ENCODE measurements at places on chromosomes 4 and X. TPM values are rescaled to one million over a fixed set of nuclear protein-coding genes. Genes with fewer than 3 reads are reported as not detected.

Gene NUDT9
- 26.6 TPM for total RNA-seq

GRCh38 chrX:47646636-47647035 lies 3.7 kb downstream of the ELK1 start:
- DNase-seq, result no peak

DNA sequence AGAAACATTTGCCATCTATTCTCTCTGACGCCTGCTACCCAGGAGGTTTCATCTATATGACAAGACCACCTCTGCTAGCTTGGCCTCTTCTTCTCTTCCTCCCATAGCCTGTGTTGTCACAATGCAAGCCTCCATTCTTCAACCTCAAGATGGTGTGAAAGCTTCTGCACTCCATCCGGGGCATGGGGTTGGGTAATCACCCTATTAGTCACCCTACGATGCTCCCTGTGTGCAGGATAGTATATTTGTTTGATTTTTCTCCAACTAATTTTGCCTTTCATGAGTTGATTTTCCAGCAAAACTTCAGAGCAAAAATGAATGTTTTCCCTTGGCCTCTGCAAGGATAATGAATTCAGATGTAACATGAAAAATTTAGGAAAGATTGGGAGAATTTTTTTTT lies 128.0 kb upstream of the STS start:
- no peak for DNase-seq

Gene TMEM35A
- total RNA-seq, result 0.41 TPM

GRCh38 chr4:8708401-8709021 lies 115.9 kb downstream of the CPZ start:
- DNase-seq, result no peak

Gene AGTR2
- 0.33 TPM for total RNA-seq

Gene GIMD1
- not detected for total RNA-seq

Gene FAM241A
- total RNA-seq, result 1.6 TPM

DNA sequence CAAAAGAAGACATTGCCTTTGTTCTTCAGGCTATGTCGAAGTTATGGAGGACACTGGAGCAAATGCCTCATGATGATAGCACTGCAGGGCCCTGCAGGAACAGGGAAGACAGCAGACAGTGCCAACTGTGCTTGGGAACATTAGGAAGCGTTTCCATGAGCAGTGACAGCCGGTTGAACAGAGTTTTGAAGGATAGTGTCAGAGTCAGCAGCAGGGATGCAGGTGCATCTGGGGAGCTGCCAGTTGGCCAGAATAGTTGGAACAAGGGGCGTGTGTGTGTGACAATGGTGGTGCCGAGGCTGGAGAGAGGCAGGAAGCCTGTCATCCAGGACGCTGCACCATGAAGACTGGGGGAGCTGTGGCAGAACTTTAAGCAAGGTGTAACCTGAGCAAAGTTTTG lies 88.6 kb downstream of the SHROOM3 start:
- no peak for DNase-seq

GRCh38 chr4:3469386-3470243 lies 6.5 kb downstream of the DOK7 start:
- DNase-seq, result no peak

DNA sequence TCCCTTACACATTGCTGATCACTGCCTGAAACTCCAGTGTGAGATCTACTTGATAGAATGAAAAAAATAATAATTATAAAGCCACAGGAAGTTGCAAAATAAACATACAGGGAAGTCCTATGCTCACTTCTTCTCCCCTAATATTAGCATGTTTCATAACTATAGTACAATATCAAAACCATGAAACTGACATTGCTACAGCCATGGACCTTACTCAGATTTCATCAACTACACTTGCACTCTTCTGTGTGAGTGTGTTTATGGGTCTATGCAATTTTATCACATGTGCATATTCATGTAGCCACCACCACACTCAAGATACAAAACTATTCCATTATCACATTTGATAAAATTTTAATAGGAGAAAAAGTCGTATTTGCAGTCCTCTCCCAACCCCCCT lies 57.3 kb downstream of the SPINK2 start:
- DNase-seq, result no peak

DNA sequence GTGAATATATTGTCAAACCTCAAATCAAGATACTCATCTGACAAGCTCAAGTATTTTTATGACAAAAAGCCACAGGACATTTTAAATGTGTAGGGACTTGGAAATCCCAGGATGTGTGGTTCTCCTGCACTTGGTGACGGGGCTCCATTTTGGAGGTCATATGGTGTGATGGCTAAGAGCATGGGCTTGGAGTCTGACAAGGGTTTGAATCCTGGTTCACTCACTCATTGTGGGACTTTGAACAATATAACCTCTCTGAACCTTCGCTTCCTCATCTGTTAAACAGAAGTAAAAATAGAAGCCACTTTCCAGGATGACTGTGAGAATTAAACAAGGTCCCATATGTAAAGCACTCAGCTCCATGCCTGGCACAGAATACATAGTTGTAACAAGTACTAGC lies 99.6 kb downstream of the SMIM20 start:
- DNase-seq, result no peak

- no peak for DNase-seq
Observed at GRCh38 chrX:37545066-37545465, 26.4 kb upstream of the LANCL3 start.

DNA sequence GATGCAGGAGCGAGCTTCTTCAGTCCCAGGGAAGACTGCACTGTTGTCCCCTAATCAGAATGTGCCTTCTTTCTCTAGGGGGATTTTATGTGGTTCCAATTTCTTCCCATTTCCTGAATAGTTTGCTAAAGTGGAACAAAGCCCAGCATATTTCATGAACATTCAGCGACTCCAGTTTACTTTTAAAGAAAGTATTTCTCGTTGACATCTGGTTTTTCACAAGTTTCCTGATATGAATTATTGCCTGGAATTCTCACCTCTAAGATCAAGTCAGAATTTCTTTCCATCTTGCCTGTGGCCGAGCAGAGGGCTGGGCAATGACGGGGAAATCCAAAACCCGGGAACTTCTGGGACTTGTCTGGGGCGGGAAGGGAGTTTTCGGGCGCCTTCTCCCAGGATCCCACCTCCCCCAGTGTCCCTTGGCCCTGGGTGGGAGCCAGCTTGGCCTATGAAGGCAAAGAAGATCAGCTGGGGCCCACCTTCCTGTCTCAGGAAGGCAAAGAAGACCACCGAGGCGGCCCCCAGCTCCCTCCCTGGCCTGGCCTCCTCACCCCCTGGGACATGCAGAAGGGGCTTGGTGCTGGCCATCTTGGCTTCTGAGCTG lies 15.4 kb downstream of the SORCS2 start:
- no peak for DNase-seq

Gene ARX
- not detected for total RNA-seq

- no peak for DNase-seq
Observed at GRCh38 chr4:16707874-16708273, 190.6 kb downstream of the LDB2 start.

Gene DCK
- total RNA-seq, result 16.1 TPM

Gene RTL9
- under 0.01 TPM for total RNA-seq

Gene TXK
- total RNA-seq, result 0.67 TPM

GRCh38 chr4:183094393-183095198 lies 4.5 kb upstream of the WWC2 start:
- no peak for DNase-seq

Gene SH3RF1
- total RNA-seq, result 25.6 TPM

DNA sequence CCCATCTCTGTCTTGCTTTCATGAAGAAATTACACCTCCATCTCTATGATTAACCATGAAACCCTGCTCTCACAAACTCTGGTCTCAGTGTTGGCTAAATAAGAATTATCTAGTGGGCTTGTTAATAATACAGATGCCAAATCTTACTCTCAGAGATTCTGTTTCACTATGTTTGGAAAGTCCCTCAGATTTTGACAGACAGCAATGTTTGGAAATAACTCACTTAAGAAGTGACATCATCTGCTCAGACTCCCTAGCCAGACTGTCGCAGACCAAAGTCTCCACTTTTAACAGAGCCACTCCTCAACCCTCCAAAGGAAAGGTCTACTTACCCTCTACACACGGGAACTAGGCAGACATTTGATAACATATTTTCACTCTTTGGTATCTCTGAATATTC lies 328.5 kb upstream of the FGF16 start:
- DNase-seq, result no peak

GRCh38 chrX:101977106-101977505 lies 45.3 kb upstream of the ZMAT1 start:
- DNase-seq, result no peak

Gene PLAC8
- total RNA-seq, result 0.21 TPM

Gene MID1
- total RNA-seq, result 13.5 TPM

Gene FNIP2
- total RNA-seq, result 44.2 TPM

GRCh38 chr4:75005727-75006126 lies 72.8 kb downstream of the PARM1 start:
- no peak for DNase-seq

Gene PAGE2
- total RNA-seq, result not detected

Gene LIMCH1
- total RNA-seq, result 3.4 TPM

GRCh38 chrX:19625612-19626011 lies 110.3 kb upstream of the MAP3K15 start:
- no peak for DNase-seq

Gene SMR3B
- not detected for total RNA-seq

Gene LARP1B
- total RNA-seq, result 24.2 TPM

Gene FAT1
- total RNA-seq, result 359 TPM

Gene MAGEA2
- total RNA-seq, result not detected

DNA sequence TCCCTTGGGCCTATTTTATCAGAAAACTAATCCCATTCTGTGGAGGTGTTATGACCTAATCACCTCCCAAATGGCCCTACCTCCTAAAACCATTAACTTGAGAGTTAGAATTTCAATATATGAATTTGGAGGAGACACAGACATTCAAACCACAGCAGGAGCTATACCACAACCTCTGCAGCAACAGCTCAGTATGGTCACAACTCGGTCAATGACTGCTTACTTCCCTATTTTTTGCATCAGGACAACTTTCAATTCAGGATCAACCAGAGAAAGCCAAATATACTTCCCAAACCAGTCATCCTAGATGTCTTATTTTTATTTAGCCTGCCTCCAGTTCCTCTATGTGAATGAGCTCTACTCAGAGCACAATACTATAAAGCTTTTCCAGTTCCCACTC lies 11.3 kb upstream of the SMARCA5 start:
- no peak for DNase-seq

DNA sequence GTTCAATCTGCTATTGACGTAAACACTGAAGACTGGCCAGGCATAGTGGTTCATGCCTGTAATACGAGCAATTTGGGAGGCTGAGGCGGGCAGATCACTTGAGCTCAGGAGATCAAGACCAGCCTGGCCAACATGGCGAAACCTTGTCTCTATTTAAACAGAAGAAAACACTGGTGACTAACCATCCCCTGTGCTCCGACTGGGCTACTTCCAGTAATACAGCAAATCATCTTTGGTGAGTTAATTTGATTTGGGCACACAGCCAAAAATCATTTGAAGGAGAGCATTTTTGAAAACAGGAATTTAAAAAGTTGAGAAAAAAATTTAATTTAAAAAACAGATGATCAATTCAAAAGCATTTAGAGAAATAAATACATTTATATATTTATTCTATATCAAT lies 52.0 kb downstream of the SEC24D start:
- DNase-seq, result no peak

DNA sequence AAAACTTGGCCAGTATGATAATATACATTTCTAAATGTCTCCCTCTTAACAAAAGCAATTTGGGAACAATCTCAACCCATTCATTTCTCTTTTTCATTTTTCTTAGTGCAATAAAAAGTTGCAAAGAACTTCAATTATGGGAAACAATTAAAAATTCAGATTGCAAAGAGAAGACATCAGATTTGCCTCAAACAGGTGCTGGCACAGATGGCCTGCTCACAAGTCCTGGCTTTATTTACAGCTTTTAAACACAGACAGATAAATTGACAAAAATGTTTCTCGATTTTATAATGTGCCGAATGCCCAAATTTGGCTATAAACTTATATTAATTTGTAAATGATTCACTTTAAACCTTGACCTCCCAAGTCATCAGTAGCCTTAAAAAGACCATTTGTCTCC lies 28.7 kb downstream of the SLC4A4 start:
- DNase-seq, result no peak

- DNase-seq, result peak; percentile 72
Observed at GRCh38 chr4:40840985-40841571, 91.3 kb downstream of the NSUN7 start.

Gene TBC1D19
- 17.2 TPM for total RNA-seq

GRCh38 chrX:66074920-66075879 lies 35.3 kb upstream of the VSIG4 start:
- no peak for DNase-seq

GRCh38 chrX:47247206-47247998 lies 14.6 kb downstream of the USP11 start:
- no peak for DNase-seq

DNA sequence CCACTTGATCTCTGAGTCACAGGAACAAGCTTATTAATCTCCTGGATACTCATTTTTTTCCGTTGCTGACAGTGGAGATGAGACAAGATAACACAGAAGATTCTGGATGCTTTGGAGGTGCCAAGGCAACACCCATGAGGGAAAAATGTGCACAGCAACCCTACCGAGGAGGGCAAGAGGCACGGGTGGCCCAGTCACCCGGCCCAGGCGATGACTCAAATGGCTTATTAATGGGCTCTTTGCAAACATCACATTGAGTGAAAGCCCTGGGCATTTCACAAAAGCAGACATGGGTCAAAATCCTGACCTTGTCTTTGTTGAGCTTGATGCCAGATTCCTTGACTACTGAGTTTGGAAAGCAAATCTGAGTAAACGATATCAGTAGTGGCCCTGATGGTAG lies 315.1 kb downstream of the STK32B start:
- no peak for DNase-seq

DNA sequence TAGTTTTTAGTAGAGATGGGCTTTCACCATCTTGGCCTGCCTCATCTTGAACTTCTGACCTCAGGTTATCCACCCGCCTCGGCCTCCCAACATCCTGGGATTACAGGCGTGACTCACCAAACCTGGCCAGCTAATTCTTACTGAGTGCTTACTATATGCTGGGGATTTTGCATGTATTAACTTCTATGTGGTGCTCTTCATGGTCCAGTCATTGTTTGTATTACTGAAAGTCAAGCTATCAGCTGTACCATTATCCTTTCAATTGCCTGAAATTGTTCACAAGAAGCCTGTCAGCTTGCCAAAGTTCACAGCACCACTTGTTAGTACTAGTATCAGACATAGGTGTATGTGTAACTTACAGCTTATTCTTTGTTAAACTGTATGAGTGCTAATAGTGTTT lies 1272.1 kb downstream of the ARAP2 start:
- no peak for DNase-seq

GRCh38 chr4:168486912-168487281 lies 6.6 kb upstream of the DDX60L start:
- no peak for DNase-seq

GRCh38 chrX:20527558-20528011 lies 260.9 kb upstream of the RPS6KA3 start:
- no peak for DNase-seq

DNA sequence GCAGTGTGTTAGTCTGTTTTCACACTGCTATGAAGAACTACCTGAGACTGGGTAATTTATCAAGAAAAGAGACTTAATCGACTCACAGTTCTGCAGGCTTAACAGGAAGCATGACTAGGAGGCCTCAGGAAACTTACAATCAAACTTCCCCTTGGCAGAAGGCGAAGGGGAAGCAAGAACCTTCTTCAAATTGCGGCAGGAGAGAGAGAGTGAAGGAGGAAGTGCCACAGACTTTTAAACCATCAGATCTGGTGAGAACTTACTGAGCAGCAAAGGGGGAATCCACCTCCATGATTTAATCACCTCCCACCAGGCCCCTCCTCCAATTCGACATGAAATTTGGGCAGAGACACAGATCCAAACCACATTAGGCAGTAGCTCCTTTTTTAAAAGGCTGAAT lies 59.2 kb upstream of the LEF1 start:
- no peak for DNase-seq

- DNase-seq, result no peak
Observed at GRCh38 chrX:446245-446644, 59.5 kb upstream of the PPP2R3B start.

Gene HSD17B13
- total RNA-seq, result 0.04 TPM
